Glutamatergic neuron (in vitro differentiated cells): ENCODE measurements at places on chromosomes 7 and 10. TPM values are rescaled to one million over a fixed set of nuclear protein-coding genes. Genes with fewer than 3 reads are reported as not detected.

DNA sequence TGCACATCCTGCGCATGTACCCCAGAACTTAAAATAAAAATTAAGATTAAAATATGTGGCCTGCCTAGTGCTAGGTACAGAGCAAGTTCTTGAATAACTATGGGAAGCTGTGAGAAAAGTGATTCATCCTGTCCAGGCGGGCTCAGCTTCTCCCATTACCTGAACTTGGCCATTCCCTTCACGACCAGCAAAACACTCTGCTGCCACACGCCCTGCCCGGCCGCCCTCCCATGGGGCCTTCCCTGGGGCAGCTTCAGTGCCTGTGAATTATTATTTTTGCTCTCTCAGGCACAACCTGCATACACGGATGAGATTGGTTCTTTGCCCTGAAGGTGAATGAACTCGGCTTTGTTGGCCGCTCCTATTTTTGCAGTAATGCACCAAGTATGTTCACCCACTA, 209.2 kb upstream of the SHH start:
- DNase-seq: no peak

GRCh38 chr10:49307921-49308320, 9.0 kb downstream of the C10orf71 start:
- no peak for DNase-seq

Gene ANXA8L1
- total RNA-seq: not detected

Gene UCMA
- total RNA-seq: not detected

Gene PGAM2
- 13.3 TPM for total RNA-seq

Gene IGF2BP3
- total RNA-seq: 47.0 TPM
